ENCODE measurements at places on chromosomes 6 and 20.

DNA sequence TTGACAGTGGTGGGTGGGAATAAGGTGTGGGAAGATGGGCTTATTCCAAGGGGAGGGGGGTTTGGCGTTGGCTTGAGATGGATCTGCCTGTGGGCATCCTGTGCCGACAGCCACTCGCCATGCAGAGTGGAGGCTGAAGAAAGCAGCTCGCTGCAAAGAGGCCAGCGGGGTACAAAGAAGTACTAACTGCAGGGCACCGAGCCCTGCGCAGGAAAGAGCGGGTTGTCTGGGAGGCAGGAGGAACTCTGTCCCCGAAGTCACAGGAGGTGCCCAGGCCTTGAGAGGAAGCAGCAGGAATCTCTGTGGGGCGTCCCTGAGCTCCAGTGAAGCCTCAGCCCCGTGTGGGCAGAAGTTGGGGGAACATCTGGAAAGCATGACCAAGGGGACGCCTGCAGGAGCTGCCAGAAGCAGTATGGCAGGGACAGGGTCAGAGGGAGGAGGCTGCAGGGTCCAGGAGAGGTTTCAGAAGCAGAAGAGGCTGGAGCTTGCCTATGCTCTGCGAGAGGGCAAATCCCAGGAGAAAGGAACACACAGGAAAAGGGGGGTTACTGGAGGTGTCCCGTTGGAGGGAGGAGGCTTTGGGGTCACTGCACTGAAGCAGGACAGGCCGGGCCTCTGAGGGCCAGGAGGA is 77.2 kb downstream of the THBS2 start:
- DNase-seq, result no peak

DNA sequence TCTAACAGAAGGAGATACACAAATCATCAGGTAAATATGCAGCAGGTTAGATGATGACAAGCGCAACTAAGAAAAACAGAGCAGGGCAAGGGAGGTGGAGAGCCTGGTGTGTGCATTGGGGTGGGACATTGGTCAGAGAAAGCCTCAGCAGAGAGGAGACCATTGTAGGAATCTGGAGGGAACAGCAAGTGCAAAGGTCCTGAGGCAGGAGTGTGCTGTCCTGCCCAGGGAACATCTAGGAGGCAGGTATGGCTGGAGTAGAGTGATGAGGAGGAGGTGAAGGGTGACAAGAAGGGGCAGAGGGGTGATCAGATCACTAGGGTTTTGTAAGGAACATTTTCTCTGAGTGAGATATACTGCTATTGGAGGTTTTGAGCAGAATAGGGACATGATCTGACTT is 90.1 kb downstream of the NCR2 start:
- DNase-seq, result no peak

GRCh38 chr6:157284738-157285421 is 38.4 kb downstream of the TMEM242 start:
- no peak for DNase-seq

DNA sequence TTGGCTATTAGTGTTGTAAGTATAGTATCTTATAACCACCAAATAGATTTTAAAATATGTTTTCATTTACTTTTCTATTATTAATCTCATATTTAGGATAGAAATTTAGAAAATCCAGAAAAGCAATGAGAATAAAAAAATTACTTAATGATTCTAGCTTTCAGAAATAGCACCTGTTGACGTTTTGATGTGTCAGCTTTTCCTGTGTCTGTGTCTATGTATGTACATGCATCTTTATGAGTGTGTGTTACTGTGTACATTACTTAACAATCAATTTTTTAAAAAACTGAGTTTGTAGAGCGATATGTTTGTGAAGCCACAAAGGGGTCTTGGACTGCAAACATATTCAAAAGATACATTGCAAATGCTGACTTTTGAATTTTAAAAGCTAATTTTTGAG is 526.9 kb downstream of the BCKDHB start:
- DNase-seq, result no peak

- no peak for DNase-seq
Observed at GRCh38 chr6:127392301-127392700, 48.9 kb upstream of the ECHDC1 start.

DNA sequence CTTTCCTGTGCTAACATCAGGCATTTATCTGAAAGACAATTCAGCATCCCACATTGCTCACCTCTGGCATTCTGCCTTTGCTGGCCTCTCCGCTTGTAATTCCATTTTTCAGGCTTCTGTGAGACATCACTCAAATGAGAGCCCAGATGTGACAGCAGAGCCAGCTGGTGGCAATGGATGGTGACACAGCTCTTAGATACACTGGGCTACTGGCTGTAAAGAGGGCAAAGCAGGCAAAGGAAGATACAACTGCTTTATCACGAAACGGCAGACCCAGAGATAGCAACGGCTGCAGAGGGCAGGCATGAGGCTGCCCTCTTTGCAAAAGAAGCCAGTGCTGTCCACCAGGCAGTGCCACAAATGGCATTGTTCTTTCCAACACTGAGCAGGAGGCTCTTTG is 329.8 kb downstream of the KIF16B start:
- peak; percentile 13 for DNase-seq

DNA sequence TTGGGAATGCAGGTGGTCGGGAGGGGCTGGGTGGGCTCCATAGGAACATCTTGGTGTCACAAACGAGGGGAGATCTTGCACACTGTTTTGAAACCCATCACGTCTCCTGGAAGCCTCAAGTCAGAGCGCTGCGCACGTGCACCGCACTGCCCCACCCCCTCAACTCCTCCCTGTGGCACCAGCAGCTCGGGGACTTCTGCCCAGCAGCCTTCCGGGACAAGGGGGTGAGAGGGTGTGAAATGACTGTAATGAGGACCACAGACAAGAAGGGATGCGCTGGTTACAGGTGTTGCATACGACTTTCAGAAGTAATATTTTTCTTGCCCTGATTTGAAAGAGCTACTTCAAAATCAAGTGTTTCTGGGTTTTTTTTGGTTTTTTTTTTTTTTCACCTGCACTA is 60.3 kb downstream of the FOXC1 start:
- DNase-seq, result no peak

- DNase-seq, result no peak
Observed at GRCh38 chr6:138577151-138577915, 78.0 kb upstream of the NHSL1 start.

DNA sequence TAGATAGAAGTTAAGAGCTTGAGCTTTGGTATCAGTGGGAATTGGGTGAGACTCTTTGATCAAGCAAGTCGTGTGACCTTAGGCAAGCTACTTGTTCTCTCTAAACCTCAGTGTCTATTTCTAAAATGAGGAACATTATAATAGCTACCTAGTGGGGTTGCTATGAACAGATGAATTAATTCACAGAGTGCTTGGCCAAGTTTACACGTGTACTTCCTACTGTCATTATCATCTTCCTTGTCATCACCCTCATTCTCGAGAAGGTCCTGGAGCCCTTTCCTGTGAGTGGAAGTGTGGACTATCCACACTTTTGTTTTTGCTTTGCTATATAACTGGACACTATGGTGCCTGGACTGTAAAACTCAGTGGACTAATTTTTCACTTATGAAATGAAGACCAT is 64.0 kb downstream of the BCKDHB start:
- no peak for DNase-seq

Measured in hypothalamus (tissue), 51 donors.